A549 treated with Mapracorat at 1 μM for 4 hours (cell line): ENCODE measurements at places on chromosomes 6 and 20. TPM values are rescaled to one million over a fixed set of nuclear protein-coding genes. Genes with fewer than 3 reads are reported as not detected.

The SPATS1 gene
- not detected in 5 replicates for total RNA-seq

The SLA2 gene
- 0.05 to 0.12 TPM (median 0.08 TPM) in 5 replicates for total RNA-seq

The KIF6 gene
- total RNA-seq: 0.11 to 0.35 TPM (median 0.30 TPM) in 5 replicates

The IL20RA gene
- total RNA-seq: not detected in 5 replicates

The HS3ST5 gene
- not detected in 5 replicates for total RNA-seq

The IRF4 gene
- 0.21 to 0.46 TPM (median 0.34 TPM) in 5 replicates for total RNA-seq

The SAMD3 gene
- not detected in 5 replicates for total RNA-seq

The PHF1 gene
- total RNA-seq: 13.8 to 18.4 TPM (median 14.6 TPM) in 5 replicates

The ZBTB12 gene
- total RNA-seq: 2.4 to 4.1 TPM (median 3.7 TPM) in 5 replicates

The ENPP5 gene
- not detected in 5 replicates for total RNA-seq

The ALDH5A1 gene
- 6.0 to 7.9 TPM (median 7.1 TPM) in 5 replicates for total RNA-seq

The DLK2 gene
- 4.5 to 7.5 TPM (median 7.1 TPM) in 5 replicates for total RNA-seq

The GOPC gene
- total RNA-seq: 13.9 to 17.7 TPM (median 15.8 TPM) in 5 replicates

The DZANK1 gene
- 2.4 to 3.1 TPM (median 2.9 TPM) in 5 replicates for total RNA-seq

The C20orf141 gene
- total RNA-seq: 0.39 to 0.49 TPM in 2 of 5 replicates, not detected in the others

The EPPIN gene
- total RNA-seq: not detected in 5 replicates

The ADGB gene
- total RNA-seq: not detected in 5 replicates

The SYNDIG1 gene
- total RNA-seq: 1.4 to 2.2 TPM (median 1.8 TPM) in 5 replicates

The NAPB gene
- 2.8 to 3.4 TPM (median 3.3 TPM) in 5 replicates for total RNA-seq

The DDO gene
- 0.06 to 0.19 TPM (median 0.15 TPM) in 5 replicates for total RNA-seq

The KCNS1 gene
- total RNA-seq: not detected in 5 replicates

The MRPS18A gene
- total RNA-seq: 45.6 to 50.1 TPM (median 47.0 TPM) in 5 replicates

The FAM217A gene
- not detected in 5 replicates for total RNA-seq

The COL11A2 gene
- total RNA-seq: 0.69 to 1.1 TPM (median 0.83 TPM) in 5 replicates

The CPXM1 gene
- total RNA-seq: not detected in 5 replicates

The C20orf144 gene
- 0.07 to 0.13 TPM (median 0.08 TPM) in 4 of 5 replicates, not detected in the other for total RNA-seq

The CCDC170 gene
- total RNA-seq: 0.02 to 0.28 TPM (median 0.03 TPM) in 5 replicates

The POU5F1 gene
- total RNA-seq: 7.2 to 14.5 TPM (median 10.3 TPM) in 5 replicates

The C6orf120 gene
- 10.9 to 13.5 TPM (median 13.1 TPM) in 5 replicates for total RNA-seq

The CFAP206 gene
- total RNA-seq: 0.42 to 0.99 TPM (median 0.60 TPM) in 5 replicates

The ELMO2 gene
- total RNA-seq: 18.5 to 21.3 TPM (median 19.8 TPM) in 5 replicates

The MGME1 gene
- 41.3 to 42.8 TPM (median 42.0 TPM) in 5 replicates for total RNA-seq

The ACSS1 gene
- total RNA-seq: 11.5 to 17.1 TPM (median 15.7 TPM) in 5 replicates

The SLC17A1 gene
- total RNA-seq: 0.09 to 0.16 TPM (median 0.12 TPM) in 4 of 5 replicates, not detected in the other

The ROMO1 gene
- total RNA-seq: 343 to 392 TPM (median 375 TPM) in 5 replicates

The ESR1 gene
- 0.02 TPM in 1 of 5 replicates, not detected in the others for total RNA-seq

The ADGRG6 gene
- 44.3 to 75.7 TPM (median 63.2 TPM) in 5 replicates for total RNA-seq

The MANEA gene
- 2.4 to 4.0 TPM (median 2.9 TPM) in 5 replicates for total RNA-seq
